ENCODE measurements at places on chromosomes 4 and X.

- DNase-seq = no peak
These were observed 74.9 kb downstream of the PRRG1 start for GRCh38 chrX:37424000-37424429.

GRCh38 chr4:36273276-36273675 lies 8.1 kb upstream of the DTHD1 start:
- peak; percentile 22 for DNase-seq

DNA sequence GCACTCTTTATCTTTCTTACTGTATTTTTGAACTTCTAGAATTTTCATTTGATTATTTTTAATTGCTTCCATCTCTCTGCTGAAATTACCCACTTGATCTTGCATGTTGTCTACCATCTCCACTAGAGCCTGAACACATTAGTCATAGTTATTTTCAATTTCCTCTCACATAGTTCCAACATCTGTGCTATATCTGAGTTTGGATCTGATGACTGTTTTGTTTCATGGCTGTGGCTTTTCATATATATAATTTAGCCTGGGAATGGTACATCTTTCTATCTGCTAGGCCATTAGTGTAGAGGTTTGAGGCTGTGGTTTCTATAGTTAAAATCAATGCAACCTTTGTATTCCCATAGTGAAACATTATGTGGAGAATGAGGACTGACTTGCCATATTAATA lies 33.2 kb downstream of the NPY2R start:
- no peak for DNase-seq

DNA sequence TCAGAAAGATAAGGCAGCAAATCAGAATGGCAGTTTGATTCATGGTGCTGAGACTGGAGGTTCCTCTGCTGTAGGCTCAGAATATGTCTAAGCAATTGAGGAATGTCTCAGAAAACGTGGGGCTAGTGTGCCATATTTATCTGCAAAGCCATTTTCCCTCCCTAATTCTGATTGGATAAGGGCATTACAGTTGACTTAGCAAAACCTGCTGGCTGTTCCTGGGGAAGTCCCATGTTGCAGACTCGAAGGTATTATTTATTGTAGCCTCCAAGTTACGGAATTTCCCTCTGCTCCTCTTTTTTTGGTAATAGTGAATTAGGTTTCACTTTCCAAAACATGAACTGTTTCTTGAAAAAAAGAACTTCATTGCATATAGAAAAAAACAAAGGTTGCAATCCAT lies at the start of gene CXCL10:
CXCL10 (minus strand) TSS at position 109 of the 400 bp plus-strand sequence; CDS start at position 43, 66 bp downstream.
- DNase-seq = peak; percentile 30

- no peak for DNase-seq
These were observed 38.6 kb downstream of the COX7B2 start for GRCh38 chr4:46870411-46870810.

DNA sequence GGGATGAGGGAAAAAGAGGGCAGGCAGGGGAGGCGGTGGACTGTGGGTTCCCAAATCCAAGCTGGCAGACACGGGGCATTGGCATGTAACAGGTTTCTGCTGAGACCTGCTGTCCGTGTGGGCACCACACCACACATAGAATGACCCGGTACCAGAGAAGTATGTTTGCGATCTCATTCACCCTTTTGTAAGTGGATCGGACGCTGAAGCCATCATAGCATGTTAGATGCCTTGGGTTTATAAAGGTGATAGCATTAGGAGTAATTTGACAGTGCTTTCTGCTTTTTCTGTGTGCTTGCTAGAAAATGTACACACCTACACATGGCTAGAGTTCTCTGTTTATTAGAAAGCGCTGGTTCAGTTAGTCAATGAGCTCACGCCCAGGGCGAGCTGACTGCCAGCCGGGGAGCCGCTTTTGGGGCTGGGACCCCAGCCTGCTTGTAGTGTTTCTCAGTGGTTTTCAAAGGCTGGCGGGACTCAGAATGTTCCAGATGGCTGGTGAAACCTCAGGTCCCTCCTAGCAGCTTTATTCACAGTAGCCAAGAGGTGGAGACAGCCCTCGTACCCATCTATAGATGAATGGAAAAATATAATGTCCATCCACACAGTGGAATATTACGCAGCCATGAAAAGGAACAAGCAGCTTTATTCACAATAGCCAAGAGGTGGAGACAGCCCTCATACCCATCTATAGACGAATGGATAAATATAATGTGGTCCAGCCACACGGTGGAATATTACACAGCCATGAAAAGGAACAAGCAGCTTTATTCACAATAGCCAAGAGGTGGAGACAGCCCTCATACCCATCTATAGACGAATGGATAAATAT lies 579 bp downstream of the IL3RA start:
- DNase-seq = no peak

Measured in fibroblast of villous mesenchyme (primary cell).